ENCODE measurements at places on chromosomes 12 and 14.
A peak's percentile ranks its signal among the peaks of the same experiment; 100 is the strongest.

DNA sequence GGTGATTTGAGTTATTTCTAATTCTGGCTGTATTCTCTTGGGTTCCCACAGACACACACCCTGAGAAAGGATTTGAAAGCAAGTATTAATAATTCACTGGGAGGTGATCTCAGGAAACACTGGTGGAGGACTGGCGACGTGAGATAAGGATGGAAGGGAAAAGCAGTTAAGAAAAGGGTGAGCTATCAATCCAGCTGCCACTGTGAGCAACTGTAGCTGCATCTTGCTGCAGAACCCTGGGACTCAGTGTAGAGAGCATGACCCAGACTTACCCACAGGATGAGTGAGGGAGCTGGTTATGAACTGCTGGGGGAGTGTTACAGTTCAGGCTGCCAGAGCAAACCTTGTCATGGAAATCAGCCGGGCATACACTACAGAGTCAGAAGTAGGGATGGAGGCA, 71.9 kb downstream of the RESF1 start:
- DNase-seq = no peak

DNA sequence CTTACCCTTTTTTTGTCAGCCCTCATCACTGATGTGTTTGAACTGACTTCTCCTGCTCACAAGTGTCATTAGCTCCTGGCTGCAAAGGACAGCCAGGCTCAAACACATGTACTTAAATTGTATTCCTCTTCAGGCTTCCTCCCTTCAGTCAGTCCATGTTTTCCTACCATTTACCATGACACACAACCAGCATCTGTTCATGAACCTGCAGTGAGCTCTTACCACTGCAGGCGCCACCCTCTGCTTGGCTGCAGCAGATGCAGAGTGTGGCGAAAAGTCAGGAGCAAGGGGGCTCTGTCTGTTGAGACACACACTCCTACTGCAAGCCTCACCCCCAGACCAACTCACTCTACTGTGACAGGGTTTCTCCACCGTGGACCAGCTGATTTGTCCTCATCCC, 70.2 kb downstream of the TSPAN11 start:
- no peak for DNase-seq

- DNase-seq = no peak
Observed at GRCh38 chr12:9103050-9103849, 12.5 kb downstream of the A2M start.

DNA sequence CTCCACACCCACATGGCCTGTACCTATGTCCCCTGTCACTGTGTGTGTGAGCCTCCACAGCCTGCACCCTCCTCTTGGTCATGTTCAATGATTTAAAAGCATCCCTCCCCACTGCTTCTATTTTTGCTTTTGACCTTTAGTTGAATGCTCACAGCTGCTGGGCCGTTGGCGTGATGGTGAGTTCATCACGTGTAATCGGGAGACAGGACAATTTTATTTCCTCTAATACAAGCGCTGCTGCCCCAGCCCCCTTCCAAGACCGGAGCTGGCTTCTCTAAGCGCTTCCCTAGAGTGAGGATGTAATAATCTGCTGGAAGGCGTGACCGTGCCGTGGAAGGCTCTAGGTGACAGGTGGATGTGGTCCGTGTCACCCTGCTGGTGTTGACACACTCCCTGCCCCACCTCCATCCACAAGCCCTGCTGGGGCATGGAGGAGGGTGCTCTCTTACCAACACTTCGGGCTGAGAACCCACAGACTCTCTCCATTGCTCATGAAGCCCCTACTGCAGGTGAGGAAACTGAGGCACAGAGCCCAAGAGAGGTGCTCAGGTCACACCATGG, 25.4 kb downstream of the CCDC85C start:
- DNase-seq = no peak

- no peak for DNase-seq
Observed at GRCh38 chr12:113445544-113446171, 23.5 kb downstream of the SDSL start.

GRCh38 chr12:50401500-50402081, 906 bp downstream of the LARP4 start:
- no peak for DNase-seq

- DNase-seq = no peak
Observed at GRCh38 chr14:76584271-76584702, 177.0 kb upstream of the VASH1 start.

- no peak for DNase-seq
Observed at GRCh38 chr14:38389681-38390080, 133.8 kb upstream of the CLEC14A start.

DNA sequence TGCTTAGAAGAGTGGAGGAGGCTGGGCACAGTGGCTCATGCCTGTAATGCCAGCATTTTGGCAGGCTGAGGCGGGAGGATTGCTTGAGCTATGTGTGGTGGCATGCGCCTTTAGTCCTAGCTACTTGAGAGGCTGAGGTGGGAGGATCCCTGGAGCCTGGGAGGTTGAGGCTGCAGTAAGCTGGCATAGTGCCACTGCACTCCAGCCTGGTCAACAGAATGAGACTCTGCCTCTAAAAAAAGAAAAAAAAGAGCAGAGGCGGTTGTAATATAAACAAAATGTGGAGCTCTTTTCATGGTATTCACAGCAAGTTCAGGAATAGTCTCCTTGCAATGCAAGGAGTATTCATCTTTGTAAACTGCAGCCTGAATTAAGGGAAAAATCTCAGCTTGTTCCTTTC, 27.2 kb downstream of the ARID2 start:
- DNase-seq = no peak

- no peak for DNase-seq
Observed at GRCh38 chr14:67567654-67568053, 32.4 kb downstream of the PIGH start.

- no peak for DNase-seq
Observed at GRCh38 chr12:79127271-79127751, 262.7 kb downstream of the SYT1 start.

DNA sequence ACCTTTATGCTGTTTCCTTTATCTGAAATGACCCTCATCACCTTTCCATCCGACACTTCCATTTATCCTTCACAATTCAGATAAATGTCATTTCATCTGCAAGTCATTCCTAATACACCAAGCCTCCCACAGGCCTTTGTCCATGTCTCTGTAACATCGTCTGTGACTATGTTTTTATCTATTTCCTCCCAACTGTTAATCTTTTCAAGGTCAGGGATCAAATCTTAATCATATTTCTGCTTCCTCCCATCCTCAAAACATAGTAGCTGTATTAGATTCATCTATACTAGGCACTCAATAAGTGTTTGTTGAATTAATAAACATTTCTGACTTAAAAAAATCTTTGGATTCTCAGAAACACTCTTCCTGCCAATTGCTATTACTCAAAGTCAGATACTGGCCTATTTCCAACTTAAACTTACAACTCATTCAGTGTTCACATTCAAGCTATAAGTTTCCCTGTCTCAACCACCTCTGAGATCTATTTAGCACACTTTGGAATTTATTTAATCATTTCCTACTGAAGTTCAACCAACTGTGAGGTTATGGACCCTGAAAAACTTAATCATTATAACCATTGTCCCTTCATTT, 100.2 kb upstream of the ALX1 start:
- no peak for DNase-seq

DNA sequence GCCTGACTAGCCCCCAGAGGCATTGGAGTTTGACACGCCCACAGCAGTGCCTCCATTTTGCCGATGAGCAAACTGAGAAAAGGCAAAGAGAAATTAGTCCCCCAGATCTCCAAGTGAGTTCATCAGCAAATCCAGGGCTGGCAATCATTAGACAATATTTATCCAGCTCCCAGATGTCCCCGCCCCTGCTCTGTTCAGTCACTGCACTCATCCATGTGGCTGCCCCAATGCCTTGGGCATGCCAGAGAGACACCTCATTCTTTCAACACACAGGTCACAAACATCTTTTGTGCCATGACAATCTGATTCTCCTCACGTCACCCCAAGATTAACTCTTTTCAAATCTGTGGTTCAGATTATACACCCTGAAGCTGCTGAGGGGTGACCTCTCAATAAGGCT, 43.5 kb downstream of the DPF3 start:
- DNase-seq = no peak

DNA sequence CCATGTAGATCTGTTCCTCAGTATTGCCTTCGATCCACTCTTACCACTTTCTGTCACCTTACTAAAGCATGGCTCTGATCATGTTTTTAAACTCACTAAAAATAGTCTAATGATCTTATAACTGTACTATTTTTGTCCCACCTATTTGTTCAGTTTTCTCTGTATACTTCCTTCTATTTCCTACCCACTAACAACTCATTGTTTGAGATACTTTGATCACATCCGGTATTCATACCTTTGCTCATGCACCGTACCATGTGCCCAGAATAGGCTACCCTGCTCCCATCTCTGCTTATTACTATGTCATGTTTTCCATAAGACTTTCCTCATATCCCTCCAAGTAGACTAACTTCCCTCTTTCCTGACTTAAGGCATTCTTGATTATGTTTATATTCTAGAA, 128.6 kb downstream of the MED13L start:
- no peak for DNase-seq

DNA sequence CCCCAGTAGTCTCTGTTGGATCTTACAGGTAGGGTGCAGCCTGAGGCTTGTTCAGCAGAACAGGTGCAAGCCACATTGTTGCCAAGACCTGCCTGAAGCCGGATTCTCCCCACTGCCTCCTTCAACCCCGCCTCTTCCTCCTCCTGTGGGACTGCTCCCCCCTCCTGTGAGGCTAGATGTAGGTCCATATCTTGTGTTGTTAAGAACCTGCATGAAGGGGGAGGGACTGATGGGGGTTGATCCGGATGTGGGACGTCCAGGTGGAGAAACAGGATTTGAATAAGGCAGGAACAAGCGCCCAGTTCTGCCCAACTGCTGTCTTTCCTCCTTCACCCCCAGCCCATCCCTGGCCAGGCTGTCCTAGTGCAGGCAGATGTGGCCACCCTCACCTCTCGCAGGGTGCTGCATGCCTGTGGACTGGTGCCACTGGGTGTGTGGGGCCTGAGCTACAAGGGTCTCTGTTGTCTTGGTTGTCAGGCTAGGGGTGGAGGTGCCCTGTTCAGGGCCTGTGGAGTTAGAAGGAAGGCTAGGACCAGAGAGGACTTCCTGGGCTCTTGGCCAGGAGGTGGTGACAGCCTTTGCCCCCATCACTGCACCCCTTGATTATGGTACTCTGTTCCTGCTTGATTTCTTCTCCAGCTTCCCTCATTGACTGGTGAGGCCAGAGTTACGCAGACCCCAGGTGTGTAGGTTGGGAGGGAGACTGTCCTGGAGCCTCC, 1.4 kb downstream of the NR4A1 start:
- DNase-seq = no peak

- DNase-seq = no peak
Observed at GRCh38 chr14:91879196-91879595, 11.9 kb upstream of the TC2N start.

GRCh38 chr12:26402648-26403047, 207.3 kb downstream of the SSPN start:
- DNase-seq = no peak

GRCh38 chr14:39229601-39230110, 4.1 kb upstream of the MIA2 start:
- DNase-seq = peak; percentile 8

DNA sequence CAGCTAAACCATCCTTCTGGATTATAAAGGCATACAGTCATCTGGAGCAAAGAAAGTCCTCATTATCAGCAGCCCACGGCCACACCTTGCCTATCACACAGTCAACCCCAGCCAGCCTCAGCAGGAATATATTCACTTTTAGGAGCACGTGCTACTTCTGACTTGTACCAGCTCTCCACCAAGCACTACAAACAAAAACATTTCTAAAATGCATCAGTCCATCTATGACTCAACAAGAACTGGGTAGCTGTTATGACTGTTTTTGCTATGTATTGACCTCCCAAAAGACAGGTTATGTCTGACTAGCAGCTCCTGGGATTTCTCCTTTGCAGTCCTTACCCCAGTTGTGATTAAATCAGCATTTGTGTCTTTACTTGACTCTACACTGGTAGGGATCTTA, 31.2 kb downstream of the NUAK1 start:
- no peak for DNase-seq

DNA sequence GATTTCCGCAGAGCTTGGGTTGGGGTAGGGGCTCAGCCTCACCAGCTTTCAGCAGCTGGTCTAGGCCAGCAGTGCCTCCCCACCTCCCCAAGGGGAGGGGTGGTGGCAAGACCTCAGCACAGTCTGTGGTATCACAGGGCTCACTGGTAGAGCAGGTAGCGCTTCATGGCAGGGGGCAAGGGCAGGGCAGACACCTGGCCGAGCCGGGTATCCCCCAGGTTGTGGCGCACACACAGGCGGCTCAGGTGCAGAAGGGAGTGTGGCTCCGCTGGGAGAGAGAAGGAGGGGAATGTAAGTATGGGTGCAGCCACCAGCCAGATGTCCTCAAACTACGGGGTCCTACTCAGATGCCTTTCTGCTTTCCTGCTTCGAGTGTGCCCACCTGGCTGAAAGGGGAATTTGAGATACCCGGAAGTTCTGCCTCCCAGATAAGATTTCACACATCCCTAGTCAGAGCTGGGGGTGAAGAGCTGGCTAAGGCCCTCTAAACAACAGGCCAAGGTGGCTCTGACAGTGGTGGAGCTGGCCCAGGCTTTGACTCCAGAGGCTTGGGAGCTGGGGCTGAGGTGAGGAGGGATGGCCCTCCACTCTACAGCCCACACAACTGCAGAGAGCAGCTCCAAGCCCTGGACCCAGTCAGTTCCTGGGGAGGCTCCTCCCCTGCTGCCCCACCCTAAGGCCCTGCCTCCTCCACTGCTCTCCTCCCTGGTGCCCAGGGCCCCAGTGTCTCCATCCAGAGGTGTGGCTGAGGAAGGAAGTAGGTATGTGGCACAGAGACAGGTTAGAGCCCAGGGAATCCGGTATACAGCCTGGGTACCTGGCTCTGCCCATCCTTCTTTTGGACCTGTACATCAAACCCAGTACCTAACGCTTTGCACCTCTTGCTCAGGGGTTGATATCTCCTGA, 1.8 kb downstream of the SPSB2 start:
- DNase-seq = peak; percentile 53

GRCh38 chr14:96747006-96747405, 50.2 kb upstream of the VRK1 start:
- DNase-seq = no peak

GRCh38 chr14:96639550-96639949, 137.4 kb downstream of the PAPOLA start:
- no peak for DNase-seq

DNA sequence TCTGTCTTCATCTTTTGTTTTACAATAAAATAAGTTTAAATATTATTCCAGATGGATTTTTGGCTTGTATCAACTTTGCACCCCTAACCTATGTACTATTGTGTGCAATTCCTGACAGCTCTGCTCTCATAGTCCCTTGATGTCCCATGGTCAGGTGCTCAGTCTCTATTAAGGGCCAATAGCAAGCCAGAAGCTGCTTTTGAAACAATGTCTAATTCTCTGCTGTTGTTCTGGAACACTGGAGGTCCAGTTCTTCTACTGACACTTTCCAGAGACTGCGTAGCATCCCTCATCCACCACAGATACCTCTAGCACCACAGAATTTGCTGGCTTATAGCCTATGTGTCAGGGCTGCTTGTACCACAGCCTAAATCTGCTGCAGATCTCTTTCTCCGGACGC, 74.6 kb downstream of the BRMS1L start:
- no peak for DNase-seq

GRCh38 chr14:102991376-102991775, 66.0 kb downstream of the CDC42BPB start:
- DNase-seq = no peak
